CD4-positive, CD25-positive, alpha-beta regulatory T cell (primary cell): ENCODE measurements at places on chromosomes 5 and 9. TPM values are rescaled to one million over a fixed set of nuclear protein-coding genes. Genes with fewer than 3 reads are reported as not detected.

CCDC183 gene
- 0.72 TPM for polyA plus RNA-seq

MINAR2 gene
- polyA plus RNA-seq: not detected

PRRC1 gene
- 42.0 TPM for polyA plus RNA-seq

DOK3 gene
- polyA plus RNA-seq: 0.17 TPM

IL3 gene
- not detected for polyA plus RNA-seq

TXNDC15 gene
- polyA plus RNA-seq: 17.4 TPM

- no peak for DNase-seq
Measured at GRCh38 chr5:17361331-17361730, 136.7 kb upstream of the TAF11L2 start.

- DNase-seq: no peak
Measured at GRCh38 chr9:75658301-75658905, 232.1 kb upstream of the PCSK5 start.

GRCh38 chr5:100464418-100464817 is 70.8 kb upstream of the FAM174A start:
- no peak for DNase-seq

GRCh38 chr9:81183761-81184160 is 505.6 kb downstream of the TLE1 start:
- DNase-seq: no peak
